ENCODE measurements at places on chromosomes 6 and 20.

DNA sequence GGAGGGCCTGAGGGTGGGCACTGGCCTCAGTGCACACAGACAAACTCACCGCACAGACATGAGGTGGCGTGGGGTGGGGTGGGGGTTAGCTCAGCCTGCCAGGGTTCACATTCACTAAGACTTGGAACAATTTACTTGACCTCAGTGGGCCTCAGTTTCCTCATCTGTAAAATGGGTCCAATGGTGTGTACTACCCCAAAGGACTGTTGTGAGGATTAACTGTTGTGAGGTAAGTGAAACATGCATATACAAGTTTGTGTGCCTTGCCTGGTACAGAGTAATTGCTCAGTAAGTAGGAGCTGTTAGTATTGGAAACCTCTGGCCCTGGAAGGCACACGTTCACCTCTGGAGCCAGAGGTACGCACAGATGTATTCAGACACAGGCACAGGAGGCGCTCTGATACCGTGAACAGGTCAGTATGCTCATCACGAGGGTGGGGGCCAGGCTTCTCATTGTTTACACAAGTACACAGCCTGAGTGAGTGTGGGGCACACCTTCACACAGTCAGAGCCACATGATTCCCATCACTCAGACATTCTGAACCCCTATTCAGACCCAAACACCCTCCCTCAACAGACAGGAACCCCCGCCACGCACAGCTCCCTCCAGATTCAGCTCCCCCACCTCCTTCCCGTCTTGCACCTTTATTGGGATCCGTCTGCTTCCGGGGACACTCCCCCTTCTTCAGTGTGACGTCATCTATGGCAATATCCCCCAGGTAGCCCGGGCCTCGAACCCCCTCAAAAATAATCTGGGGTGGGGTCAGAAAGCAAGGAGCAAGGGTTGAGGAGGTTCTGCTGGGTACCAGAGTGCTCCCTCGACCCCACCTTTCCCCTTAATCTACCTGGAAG lies 59.9 kb downstream of the MDGA1 start:
- no peak for DNase-seq

- no peak for DNase-seq
Measured at GRCh38 chr6:167778497-167779128, 48.1 kb upstream of the AFDN start.

- no peak for DNase-seq
Measured at GRCh38 chr6:151247490-151247889, 7.7 kb downstream of the AKAP12 start.

GRCh38 chr20:19934792-19935491 lies 82.2 kb upstream of the NAA20 start:
- DNase-seq, result no peak

GRCh38 chr6:1227935-1228753 lies 83.8 kb upstream of the FOXQ1 start:
- no peak for DNase-seq

DNA sequence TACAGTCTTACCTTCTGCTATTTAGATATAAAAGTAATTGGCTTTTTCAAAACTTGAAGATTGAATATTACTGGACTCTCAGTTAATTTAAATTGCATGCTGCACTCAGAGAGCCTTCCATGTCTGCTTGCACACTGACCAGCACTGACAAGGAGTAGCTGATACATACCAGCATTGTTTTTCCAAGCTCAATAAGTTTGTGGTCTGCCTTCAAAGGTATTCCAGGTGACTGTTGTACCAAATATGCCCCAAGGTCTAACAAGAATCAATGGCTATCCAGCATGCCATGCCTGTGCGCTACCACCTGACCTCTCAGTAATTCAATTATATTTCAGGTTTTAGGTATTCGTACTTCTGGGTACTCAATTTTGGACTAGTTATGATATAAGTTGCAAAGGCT lies 30.0 kb downstream of the BEND6 start:
- no peak for DNase-seq

GRCh38 chr6:21312118-21312517 lies 281.4 kb upstream of the SOX4 start:
- DNase-seq, result no peak

GRCh38 chr6:15621203-15622044 lies 41.4 kb downstream of the DTNBP1 start:
- no peak for DNase-seq

DNA sequence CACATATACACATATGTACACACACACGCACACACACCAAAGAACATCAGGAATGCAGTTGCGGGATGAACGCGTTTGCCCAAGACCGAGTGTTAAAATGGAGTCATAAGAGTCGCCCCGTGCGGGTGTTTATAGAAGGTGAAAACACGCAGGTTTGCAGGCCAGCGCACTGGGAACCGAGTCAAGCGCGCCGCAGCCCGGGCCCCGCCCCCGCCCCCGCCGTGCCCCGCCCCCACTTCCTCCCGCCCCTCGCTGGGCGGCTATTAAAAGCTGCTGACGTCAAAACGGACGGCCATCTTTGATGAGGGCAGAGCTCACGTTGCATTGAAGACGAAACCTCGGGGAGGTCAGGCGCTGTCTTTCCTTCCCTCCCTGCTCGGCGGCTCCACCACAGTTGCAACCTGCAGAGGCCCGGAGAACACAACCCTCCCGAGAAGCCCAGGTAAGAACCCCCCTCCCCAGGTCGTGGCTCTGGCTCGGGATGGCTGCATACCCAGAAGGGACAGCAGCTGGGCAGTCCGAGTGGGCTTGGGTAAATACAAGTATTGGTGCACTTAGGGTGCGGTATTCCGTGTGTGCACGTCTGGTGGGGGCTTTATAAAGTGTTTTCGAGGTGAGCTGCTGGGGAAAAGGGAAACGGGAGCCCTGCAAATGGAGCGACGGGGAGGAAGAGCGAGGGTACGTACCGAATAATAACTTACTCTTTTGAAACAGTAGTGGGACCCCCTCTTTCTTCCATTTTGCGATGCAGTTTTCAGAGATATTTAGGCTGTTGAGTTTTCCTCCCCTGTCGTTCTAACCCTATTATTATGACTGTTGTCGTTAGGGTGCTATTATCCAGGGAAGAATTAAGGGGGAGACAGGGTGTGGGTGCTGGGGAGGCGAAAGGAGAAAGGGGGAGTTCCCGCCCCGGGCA lies at the start of gene SNAP25:
Gene SNAP25, plus strand, starts transcription at position 295 of the 916 bp plus-strand sequence. CDS start 56,662 bp downstream, outside the sequence.
- peak; percentile 6 for DNase-seq

DNA sequence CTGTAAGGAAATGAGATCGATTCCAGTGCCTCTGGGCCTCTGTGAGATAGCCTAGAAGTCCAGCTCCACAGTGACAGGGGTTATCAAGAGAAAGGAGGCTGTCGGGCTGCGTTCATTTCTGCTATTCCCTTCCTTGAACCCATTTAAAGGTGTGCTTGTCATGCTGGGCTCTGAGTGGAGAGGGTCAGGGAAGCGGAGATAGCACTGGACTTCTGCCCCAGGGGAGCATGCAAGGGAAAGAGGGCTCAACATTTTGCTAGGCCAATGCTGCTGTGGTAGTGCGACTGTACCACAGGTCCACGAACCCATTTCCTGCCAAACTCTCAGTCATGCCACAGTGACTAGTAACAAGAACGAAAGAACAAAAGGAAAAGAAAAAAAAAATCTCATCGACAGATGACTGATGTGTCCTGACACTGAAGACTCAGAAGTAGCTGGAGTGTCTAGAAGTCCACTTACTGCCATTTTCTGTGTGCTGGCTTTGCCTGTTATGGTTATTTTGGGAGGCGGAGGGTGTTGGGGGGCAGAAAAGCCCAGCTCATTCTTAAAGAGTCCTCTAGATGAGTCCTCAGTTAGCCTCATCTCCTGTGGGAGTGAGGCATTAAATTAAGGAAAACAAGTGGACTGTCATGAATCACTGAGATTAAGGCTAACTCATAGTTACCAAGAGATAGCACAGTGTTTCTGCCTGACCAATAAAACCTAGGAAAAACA lies 8.1 kb downstream of the NEDD9 start:
- DNase-seq, result peak; percentile 21

GRCh38 chr6:87789198-87789899 lies 87.3 kb upstream of the AKIRIN2 start:
- no peak for DNase-seq

DNA sequence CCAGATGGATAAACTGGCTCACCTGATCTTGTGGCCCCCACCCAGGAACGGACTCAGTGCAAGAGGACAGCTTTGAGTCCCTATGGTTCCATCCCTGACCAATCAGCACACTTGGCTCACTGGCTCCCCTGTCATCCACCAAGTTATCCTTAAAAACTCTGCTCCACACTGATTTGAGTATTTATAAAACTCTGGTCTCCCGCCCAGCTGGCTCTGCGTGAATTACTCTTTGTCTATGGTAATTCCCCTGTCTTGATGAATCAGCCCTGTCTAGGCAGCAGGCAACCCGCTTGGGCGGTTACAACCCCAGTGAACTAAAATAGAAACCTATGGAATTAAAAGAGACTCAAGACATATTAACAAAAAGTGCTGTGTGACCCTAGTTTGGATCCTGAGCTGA lies 38.1 kb upstream of the CD83 start:
- DNase-seq, result no peak

GRCh38 chr6:72321788-72322187 lies 300.1 kb upstream of the KCNQ5 start:
- DNase-seq, result no peak

DNA sequence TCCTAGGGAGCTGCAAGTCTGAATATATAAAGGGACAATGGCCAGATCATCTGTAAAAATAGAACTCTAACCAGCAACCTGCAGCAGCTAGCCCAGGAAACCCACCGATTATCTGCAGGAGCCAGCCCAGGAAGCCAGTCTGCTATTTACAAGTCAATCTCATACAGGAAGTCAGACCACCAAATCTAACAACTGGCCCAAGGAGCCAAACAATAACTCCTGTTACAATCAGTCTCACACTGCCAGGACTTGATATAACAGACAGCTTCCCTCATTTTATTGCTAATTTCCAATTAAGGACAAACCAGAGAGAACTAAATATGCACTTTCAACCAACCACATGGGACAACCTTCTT lies 14.4 kb upstream of the RIN2 start:
- no peak for DNase-seq

- DNase-seq, result no peak
Measured at GRCh38 chr6:11650025-11650696, 112.6 kb downstream of the TMEM170B start.

DNA sequence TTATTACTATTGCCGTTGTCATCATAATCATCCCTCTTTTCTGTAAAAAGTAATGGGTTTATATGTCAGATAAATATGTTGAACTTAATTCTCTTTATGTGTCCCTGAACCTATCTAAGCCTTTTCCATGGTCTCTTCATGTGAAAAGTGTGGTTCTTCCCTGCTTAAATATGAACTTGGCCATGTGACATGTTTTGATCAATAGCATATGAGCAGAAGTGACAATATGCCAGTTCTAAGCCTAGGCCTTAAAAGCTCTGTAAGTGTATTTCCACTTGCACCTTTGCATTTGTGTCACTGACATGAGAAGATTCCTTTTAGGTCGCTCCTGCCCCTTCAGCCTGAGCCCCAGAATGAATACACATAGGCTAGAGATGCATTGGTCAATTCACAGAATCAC lies 188.4 kb upstream of the CCN2 start:
- no peak for DNase-seq

- DNase-seq, result no peak
Measured at GRCh38 chr6:138923561-138923960, 64.5 kb downstream of the REPS1 start.

DNA sequence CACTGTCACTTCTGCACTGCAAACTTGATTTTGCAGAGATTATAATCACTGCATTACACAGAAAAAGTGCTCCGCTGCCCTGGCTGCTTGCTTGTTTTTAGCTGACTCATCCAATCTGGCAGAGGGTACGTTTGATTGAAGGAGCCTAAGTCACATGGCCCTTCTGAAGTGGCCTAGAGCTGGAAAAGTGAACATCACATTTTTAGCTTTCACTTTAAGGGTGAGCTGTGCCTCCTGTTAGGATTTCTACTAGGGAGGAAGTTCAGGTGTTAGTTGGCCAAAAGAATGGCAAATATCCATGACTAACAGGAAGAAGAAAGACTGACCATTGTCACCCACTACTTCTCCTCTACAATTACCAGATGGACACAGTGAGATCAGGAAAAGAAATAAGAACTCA lies 889.1 kb upstream of the MAP3K7 start:
- no peak for DNase-seq

GRCh38 chr6:101079696-101080270 lies 198.7 kb upstream of the ASCC3 start:
- DNase-seq, result no peak

DNA sequence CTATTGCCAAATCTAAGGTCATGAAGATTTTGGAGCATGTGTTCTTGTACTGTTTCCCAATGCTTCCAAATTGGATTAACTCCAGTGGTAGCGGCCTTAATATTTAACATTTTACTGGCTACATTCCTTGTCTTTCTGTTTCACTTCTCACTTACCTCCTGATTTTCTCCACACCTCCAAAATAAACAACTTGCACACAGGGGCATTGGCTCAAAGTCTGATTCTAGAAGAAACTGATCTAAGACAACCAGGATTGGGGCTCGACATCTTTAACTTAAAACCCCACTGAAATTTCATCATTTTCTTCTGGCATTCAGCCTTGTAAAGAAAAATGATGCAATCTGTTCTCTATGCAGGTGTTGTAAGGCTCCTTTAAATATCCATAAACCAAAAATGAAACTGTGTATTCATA lies 557.9 kb upstream of the ID4 start:
- no peak for DNase-seq

- DNase-seq, result no peak
Measured at GRCh38 chr6:467671-468082, 76.1 kb downstream of the IRF4 start.

DNA sequence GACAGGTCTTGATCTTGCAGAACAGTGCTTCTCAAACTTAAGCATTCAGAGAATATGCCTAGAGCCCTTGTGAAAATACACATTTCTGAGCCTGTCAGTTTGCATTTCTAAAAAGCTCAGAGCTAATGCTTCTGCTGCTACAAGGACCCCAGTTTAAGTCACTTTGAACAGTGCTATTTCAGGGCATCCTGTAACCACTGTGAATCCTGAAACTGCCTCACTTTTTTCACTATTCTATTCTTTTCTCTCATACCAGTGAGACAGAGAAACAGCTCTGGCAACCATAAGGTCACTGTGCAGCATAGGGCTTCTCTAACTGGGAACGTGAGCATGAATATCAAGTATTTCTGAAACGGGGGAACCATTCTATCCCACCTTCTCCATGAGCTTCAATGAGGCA lies 51.2 kb downstream of the LGSN start:
- DNase-seq, result no peak

DNA sequence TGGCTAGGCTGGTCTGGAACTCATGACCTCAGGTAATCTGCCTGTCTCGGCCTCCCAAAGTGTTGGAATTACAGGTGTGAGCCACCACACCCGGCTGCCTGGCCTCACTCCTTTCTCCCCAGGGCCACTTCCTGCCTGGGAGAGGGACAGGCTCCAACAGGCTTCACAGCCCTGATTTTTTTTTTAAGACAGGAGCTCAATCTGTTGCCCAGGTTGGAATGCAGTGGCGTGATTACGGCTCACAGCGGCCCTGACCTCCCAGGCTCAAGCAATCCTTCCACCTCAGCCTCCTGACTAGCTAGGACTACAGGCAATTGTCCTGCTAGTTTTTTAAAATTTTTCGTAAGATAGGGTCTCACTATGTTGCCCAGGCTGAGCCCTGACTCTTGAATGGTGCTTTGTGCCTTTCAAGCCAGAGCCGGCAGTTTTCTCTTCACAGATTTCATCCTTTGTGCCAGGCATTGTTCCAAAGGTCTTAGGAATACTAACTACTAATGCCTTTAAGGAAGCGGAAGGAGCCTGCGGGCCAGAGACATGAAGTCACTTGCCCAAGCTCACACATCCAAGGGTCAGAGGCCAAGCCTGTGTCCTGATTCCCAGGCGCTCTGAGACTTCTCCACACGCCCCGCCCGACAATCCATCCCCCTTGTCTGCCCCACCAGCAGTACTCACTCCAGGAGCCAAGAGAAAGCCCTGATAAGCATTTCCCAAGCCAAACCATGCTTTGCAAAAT lies 19.2 kb downstream of the CAPN11 start:
- no peak for DNase-seq

GRCh38 chr6:36422714-36423100 lies 19.9 kb downstream of the PXT1 start:
- no peak for DNase-seq

Data from activated T-cell treated with anti-CD3 and anti-CD28 coated beads for 24 hours (primary cell).